ENCODE measurements at places on chromosomes 16 and 17. TPM values are rescaled to one million over a fixed set of nuclear protein-coding genes. Genes with fewer than 3 reads are reported as not detected.

XYLT1 gene
- 41.7 TPM for total RNA-seq

PRAC2 gene
- not detected for total RNA-seq

TAT gene
- total RNA-seq: not detected

G6PC1 gene
- total RNA-seq: not detected

SLFN14 gene
- total RNA-seq: 0.10 TPM

CES1 gene
- total RNA-seq: not detected

TSPAN10 gene
- 0.37 TPM for total RNA-seq

EPOP gene
- 16.5 TPM for total RNA-seq

CACNG5 gene
- total RNA-seq: not detected

IGF2BP1 gene
- 0.10 TPM for total RNA-seq

KRTAP4-6 gene
- not detected for total RNA-seq

PDE6G gene
- total RNA-seq: 26.3 TPM
